ENCODE measurements at places on chromosomes 11 and 22. TPM values are rescaled to one million over a fixed set of nuclear protein-coding genes. Genes with fewer than 3 reads are reported as not detected.

Gene APOBEC3G
- total RNA-seq, result 6.6 TPM

DNA sequence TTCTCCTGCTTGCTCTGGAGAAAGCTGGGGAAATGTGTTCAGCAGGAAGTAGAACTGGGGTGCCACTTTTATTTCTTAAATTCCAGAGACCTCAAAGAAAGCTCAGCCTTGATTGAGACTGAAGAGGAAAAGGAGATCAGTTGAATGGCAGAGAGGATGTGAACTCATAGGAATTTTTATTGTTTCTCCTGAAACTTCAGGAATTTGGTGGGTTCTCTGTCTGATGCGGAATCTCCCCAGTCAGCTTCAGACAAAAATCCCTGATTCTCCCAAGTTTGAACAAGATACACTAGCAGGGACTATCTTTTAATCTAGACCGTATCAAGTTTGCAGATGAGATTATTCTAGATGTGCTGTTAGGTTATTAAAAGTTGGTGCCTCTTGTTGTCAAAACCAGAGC is 23.0 kb downstream of the EHF start:
- DNase-seq, result no peak

GRCh38 chr11:102546427-102546826 is 15.9 kb upstream of the MMP7 start:
- no peak for DNase-seq

DNA sequence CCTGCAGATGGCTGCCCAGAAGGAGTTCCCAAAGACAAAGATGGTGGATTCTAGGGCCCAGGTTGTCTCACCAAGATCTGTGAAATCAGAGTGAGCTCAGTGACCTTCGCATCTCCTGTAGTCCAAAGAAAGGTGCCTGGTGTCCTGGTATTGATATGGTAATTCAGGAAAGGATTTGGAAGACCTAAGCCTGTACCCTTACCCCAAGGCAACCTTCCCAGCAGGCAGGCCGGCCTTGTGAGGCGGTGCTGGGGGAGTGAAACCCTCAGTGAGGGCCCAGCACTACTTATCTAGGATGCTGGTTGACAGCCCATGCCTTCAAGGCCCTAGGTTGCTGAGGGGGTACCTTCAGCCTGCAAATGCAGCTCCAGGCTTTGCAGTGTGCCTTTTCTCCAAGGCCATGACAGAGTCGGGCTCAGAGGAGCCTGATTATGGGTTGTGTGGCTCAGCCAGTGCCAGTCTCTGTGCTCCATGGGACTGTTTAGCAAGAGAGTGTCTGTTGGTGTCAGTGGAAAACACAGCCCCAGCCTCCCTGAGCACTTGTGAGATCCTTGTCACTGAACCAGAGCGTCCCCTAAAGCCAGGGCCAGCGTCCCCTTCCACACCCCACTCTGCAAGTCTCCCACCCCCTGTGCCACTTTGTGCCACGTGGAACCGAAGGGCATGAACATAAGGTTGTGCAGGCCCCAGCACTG is 72.8 kb upstream of the MYOD1 start:
- no peak for DNase-seq
